ENCODE measurements at places on chromosomes 2 and 18.
A peak's percentile ranks its signal among the peaks of the same experiment; 100 is the strongest.

DNA sequence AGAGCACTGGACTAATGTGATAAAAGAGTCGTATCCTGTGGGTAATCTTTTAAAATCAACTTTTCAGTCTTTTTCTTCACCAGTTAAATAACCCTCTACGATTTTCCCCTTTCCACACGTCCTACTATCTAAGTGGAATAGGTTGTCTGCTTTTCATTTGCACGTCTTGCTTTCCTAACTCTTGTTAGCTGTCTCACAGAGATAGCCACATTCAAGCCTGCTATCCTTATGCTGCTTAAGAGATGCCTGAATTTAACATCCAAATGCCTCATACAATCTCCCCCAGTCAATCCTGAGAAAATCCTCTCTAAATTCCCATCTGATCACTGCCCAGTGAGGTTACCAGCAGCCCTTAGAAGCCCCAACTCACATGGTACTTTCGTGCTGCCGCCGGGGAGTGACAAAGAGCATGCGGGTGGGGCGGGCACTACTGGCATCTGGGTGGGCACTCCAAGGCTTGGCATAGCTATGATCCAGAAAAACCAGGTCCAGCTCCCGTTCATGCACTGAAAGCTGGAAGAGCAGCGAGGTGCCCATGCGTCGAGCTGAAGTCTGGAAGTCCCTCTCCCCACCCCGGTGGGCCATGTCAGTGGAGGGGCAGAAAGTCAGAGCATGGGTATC lies 1.5 kb downstream of the KANSL3 start:
- DNase-seq, result no peak

GRCh38 chr18:80033181-80034067 lies 810 bp upstream of the RBFA start:
- no peak for DNase-seq

GRCh38 chr2:222656526-222657446 lies 894 bp upstream of the FARSB start:
- DNase-seq, result no peak

DNA sequence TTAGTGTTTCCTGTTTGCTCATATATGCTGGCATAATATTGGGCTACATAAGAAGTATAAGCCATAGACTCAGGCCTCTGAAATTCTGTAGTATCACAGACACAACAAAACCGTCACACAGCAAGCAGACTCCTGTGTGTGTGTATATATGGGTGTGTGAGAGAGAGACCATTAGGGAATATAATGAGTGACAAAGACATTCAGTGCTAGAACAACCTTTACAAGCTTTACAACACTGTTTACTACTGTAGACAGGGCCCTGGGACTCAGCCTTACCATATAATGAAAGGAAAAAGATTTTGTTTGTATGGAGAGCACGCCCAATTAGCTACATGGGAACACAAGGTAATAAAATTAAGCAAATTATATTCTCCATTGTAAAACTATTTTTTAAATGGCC lies 65.4 kb upstream of the TMEM182 start:
- no peak for DNase-seq

DNA sequence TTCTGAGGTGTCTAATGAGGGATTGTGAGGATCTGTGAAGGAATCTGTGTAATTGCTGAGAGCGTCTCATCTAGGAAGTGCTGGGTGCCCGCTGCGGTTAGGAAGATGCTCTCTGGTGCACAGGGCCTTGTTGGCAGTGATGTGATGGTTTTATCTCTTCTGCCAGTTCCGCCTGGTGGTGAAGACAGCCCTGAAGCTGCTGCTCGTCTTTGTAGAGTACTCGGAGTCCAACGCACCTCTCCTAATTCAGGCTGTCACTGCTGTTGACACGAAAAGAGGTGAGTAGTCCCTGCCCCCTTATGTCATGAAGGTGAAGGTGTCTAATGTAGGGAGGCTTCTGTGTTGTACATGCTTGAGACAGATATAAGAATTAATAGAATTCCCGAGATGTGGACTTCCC lies 234.2 kb downstream of the TPGS2 start:
- DNase-seq, result no peak

- DNase-seq, result peak; percentile 14
These were observed 175.7 kb downstream of the SOCS6 start for GRCh38 chr18:70464343-70465114.

GRCh38 chr2:218193701-218194100 lies 23.3 kb upstream of the ARPC2 start:
- DNase-seq, result no peak

DNA sequence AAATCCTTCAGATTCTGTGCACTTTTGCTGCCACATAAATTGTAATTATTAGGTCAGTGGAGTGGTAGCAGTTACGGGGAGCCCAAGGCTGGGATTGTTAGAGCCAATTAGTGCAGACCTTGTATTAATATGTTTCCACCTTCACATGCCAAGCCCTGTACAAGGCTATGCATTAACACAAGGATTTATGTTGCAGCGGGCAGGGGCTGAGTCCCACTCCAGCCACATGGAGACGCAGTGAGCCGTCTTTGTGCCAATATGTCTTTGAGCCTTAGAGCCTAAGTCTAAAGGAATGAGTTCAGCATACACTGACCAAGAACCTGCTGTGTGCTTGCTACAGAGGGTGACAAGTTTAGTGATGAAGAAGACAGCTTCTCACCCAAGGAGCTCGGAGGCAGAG lies 238.2 kb downstream of the TSN start:
- no peak for DNase-seq

- no peak for DNase-seq
These were observed 2.2 kb downstream of the IRS1 start for GRCh38 chr2:226797289-226797988.

- DNase-seq, result no peak
These were observed 3.4 kb downstream of the PXDN start for GRCh38 chr2:1740716-1741589.

GRCh38 chr2:173931751-173932150 lies 33.4 kb downstream of the SP3 start:
- DNase-seq, result no peak

- DNase-seq, result no peak
These were observed 104.2 kb upstream of the NEUROD1 start for GRCh38 chr2:181784556-181784955.

DNA sequence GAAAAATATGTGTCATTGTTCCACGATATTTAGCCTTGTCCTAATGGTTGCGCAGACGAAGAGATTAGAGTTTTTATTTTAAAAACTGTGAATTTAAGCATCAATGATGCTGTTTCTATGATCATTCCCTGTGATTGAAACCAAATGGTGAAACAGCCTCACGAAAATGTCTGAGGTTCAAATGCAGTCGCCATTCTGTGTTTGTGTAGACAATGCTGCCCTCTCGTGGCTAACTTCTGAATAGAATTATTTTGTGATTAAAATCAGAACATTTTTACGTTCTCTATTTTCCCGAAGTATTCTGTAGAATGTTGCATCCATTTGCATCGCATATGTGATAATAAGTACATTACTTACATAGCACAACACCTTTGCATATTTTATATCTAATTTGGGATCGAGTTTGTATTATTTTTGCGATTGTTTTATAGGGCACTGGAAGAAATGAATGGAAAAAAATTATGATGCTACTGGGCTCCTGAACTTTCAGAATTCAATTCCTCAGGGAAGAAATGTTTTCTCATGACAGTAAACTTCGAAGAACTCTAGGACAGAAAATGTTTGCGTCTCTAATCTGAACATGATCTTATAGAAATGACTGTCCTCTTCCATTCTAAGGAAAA lies 54.8 kb upstream of the CREB1 start:
- peak; percentile 37 for DNase-seq

GRCh38 chr2:239946562-239946863 lies 78.6 kb downstream of the NDUFA10 start:
- DNase-seq, result no peak
